ENCODE measurements at places on chromosomes 7 and 10.

DNA sequence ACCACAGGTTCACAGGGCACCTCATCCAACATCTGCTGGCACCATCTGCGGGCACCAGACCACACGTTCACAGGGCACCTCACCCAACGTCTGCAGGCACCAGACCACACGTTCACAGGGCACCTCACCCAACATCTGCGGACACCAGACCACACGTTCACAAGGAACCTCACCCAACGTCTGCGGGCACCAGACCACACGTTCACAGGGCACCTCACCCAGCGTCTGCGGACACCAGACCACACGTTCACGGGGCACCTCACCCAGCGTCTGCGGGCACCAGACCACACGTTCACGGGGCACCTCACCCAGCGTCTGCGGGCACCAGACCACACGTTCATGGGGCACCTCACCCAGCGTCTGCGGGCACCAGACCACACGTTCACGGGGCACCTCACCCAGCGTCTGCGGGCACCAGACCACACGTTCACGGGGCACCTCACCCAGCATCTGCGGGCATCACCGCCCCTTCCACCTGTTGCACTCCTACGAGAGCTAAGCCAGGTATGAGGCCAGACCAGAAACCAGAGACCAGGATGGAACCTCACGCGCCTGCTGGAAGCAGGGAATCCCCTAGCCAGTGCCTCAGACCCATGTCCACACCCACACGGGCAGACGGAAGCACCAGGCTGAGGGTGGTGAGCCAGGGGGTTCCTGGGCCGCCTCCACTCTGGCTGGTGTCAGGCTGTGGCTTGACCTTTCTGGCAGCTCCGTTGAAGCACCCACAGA lies 182.8 kb downstream of the MAD1L1 start:
- DNase-seq = no peak

- DNase-seq = no peak
Observed at GRCh38 chr10:28730031-28730778, 52.9 kb downstream of the BAMBI start.

GRCh38 chr7:875476-876076 lies 778 bp upstream of the GET4 start:
- DNase-seq = peak; percentile 34

DNA sequence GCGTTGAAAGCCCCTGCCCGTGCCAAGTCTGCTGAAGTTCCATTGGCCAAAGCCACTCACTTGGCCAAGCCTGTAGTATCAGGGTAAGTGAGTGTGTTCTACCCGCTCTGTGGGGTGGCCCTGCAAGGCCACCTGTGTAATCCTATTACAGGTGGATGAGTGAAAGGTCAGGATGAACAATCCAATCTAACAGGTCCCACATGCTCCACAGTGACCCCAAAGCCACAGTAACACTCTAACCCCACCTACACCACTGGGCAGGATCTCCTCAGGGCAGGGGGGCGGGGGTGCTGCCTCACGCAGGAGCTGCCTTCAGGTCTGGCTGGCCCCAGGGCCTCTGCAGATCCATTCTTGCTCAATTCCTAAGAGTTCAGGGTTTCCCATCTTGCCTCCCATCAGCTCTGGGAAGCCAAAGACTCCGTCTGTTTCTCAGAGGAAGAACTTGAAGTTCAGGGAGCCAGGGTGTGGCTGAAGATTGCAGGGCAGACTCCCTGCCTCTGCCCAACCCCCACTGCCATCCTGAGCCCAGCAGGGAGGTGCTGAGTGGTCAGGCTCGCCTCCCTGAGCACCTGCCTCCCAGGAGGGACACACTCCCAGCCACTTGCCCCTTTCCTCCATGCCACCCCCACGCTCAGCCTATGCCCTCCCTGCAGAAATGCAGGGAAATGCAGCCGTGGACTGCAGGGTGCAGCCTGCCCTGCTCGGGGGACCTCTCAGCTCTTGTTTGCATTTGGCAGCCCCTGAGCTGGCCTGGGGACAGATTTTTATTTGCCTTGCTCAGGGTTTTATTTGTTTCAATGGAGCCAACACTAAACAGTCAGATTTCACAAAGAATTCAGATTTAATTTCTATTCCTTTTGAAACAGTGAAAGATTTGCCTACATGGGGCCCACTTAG lies 9.8 kb upstream of the COMTD1 start:
- DNase-seq = no peak

DNA sequence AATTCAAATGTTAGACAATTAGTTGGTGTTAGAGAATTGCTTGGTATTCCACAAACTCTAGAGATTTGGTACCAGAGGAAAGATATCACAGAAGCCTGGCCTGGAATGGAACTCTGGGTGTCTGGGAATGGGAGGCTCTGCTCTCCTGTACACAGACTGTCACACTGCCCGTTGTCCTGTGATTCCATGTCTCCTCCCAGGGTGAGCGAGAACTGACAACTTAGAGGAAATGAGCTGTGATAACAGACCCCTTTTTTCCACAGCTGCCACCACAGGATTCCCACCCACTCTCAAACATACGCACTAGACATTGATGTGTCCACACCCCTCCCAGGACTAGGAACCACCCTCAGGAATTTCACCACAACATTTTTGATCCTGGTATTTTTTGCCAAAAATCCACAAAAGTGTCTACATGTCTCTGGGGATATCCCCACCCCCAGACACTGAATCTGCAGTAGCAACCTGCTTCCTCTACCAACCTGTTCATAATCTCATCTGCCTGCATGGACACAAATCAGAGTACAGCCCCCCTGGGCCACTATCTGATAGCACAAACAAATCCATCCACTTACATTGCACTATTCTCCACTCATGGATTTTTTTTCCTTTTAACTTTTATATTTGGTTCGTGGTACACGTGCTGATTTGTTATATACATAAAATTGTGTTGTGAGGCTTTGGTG lies 4.7 kb downstream of the ZNF273 start:
- peak; percentile 25 for DNase-seq

GRCh38 chr10:21754410-21755011 lies 220.5 kb downstream of the MLLT10 start:
- no peak for DNase-seq

GRCh38 chr10:75902816-75903215 lies 471.4 kb downstream of the LRMDA start:
- DNase-seq = no peak

- DNase-seq = no peak
Observed at GRCh38 chr10:31278279-31278941, 40.6 kb upstream of the ZEB1 start.

GRCh38 chr7:82257118-82257695 lies 186.4 kb downstream of the CACNA2D1 start:
- no peak for DNase-seq

- peak; percentile 97 for DNase-seq
Observed at GRCh38 chr7:30430276-30430675, 48.3 kb downstream of the NOD1 start.

GRCh38 chr7:123643495-123644441 lies 11.9 kb upstream of the LMOD2 start:
- DNase-seq = peak; percentile 73

DNA sequence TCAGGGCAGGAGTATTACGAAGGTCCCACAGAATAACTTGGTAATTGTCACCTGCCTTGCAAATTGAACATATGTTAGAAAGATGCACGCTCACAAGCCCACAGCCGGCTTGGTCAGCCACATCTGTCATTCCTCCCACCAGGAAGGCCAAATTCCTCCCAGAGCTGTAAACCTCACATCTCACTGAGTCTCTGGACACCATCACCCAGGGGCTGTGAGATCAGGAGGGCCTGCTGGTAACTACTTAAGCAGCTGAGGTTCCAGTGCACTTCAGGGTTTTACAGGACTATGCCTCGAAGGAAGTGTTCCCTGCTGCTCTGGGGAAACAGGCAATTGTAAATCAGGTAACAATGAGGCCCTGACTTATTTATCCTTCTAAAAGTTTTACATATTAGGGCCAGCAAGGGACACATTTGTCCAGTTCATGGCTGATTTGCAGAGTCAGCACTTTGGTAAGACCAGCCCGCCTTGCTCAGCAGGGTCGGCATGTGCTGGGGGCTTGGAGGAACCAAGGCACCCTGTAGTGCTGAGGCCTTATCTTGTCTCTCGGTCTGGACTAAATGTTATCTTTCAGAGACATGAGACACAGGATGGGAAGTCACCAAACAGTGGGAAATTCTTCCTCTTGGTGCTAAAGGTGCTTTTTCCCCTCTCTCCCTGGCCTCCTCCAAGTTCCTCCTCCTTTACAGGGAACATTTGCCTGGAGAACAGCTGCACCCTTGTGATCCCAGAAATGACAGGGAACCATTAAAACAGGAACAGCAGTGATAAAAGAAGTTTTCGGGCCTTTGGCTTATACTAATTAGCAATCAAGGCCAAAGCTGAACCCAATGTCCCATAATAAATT lies 34.3 kb downstream of the PYROXD2 start:
- DNase-seq = no peak

GRCh38 chr10:86325158-86325557 lies 41.4 kb downstream of the GRID1 start:
- DNase-seq = no peak

GRCh38 chr10:103053659-103054581 lies 135.8 kb downstream of the CNNM2 start:
- DNase-seq = no peak

DNA sequence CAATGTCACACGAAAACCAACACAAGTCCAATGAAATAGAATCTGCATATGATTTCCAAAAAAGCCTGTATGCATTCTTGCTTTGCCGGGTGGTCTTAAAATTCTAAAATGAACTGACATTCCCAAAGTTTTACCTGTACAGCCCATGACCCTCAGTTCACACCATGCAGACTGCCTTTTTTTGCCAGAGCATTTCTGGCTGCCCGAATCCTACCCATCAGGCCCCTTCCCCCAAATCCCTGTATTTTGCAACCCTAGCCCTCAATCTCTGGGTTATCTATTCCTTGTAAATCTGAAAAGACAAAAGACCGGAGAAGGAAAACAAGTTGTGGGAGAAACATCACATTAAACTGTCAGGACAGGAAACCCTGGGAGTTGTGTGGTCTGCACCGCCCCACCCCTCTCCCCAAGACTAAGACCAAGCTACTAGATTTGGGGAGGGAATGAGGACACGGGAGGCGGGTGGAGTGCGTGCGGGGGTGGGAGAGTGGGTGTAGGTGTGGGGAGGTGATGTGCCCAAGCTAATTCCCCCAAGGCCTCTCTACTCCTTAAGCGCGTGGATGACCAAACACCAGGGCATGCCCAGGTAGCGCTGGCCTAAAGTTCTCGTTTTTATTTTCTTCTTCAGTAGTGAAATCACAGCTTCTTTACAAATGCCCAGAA lies 1.4 kb downstream of the JCAD start:
- no peak for DNase-seq

DNA sequence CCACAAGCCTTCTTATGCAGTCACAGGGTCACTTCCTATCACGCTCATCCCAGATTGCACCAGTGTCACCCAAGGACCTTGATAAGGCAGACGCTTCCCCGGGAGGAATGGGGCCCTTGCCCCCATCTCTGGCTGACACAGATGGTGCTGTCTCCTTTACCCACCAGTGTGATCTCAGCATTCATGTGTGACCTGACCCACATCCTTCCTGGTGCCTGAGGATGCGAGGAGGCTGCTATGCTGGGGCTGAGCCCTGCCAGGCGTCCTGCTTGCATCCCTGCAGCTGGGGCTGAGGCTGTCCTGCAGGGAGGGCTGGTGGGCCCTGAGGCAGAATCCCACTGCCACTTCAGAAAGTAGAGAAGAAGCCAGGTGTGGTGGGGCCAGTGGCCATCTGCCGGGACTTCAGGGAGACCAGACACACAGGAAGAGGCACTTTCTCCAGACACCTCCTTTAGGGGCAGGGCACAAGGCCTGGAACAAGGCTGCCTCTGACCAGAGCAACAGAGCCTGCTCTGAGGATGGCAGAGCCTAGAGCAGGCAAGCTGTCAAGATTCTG lies 35.3 kb downstream of the RASGEF1A start:
- no peak for DNase-seq

DNA sequence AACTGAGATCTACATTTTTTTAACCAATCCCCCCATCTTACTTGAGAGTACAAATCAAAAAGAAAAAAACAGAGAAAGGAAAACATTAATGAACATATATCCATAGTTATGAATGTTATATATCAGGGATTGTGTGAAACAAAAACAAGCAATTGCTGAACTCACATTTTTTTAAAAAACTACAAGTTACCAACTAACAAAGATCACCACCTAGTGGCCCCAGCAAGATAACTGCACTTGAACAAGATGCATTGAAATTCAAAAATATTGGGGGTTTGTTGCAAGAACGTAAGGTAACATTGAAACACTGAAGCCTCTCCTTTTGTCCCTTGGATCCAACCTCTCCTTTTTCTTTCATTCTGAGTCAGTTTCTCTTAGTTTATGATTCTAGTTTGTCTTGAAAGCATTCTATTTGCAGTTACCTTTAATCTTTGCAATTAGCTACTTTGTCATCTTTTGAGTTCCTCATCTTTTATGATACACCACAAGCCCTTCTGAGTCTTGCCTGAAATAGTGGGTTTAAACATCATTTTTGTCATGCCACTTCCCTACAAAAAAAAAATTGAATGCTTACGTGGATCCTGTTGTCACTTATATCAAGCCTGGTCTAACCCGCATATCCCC lies 87.3 kb upstream of the TES start:
- no peak for DNase-seq

GRCh38 chr10:31011665-31012022 lies 20.0 kb downstream of the ZNF438 start:
- DNase-seq = no peak

- DNase-seq = no peak
Observed at GRCh38 chr10:69807122-69807521, 5.4 kb downstream of the COL13A1 start.

DNA sequence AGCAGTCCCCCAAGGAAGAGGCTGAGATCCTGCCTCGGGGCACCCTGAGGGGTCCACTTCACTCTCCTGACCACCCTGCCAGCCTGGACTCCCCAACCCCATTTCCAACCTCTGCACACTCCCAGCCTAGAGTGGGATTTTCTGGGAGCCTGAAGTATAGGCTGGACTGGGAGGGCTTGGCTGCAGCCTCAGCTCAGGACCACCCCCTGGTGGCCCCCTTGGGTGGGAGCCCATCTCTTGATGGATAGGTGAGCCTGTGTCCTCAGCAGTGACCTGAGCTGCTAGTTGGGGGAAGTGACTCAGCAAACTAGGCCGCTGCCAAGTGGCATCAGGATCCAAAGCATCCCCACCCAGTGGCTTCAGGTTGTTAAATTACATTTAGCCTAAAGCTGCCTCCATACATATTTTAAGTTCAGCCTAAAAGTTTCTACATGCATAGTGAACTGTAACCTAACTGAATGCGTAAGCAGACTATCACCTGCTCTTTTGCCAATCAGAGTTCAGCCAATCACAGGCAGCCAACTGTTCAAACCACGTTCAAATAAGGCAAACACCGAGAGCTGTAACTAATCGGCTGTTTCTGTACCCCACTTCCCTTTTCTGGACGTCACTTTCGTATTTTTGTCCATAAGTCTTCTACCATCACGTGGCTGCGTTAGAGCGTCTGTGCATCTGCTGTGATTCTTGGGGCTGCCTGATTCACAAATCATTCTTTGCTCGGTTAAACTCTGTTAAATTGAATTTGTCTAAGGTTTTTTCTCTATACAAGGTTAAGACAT lies 144.0 kb downstream of the PLPP4 start:
- DNase-seq = no peak

Measured in NCI-H2029 (cell line).